ENCODE measurements at places on chromosomes 12 and 14.

- DNase-seq: no peak
These were observed 37.8 kb upstream of the C12orf75 start for GRCh38 chr12:105292705-105293104.

GRCh38 chr12:95416111-95416636, 57.8 kb upstream of the METAP2 start:
- no peak for DNase-seq

- DNase-seq: no peak
These were observed 21.6 kb downstream of the RERGL start for GRCh38 chr12:18068355-18068754.

DNA sequence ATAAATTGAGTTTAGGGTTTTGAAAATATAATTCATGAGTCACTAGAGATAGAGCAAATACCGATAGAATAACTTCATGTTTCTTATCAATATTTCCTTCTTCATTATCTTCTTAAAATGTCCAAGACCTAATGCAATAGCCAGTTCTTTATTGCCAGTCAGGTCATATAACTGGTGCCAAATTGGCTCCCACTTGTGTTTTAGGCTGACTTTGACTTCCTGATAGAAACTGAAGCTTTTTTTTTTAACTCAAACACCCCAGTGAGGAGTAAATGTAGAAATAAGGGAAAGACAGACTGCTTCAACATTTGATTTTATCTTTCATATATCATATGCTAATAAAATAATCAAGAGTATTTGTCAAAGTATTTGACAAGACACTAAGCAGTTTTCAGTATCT, 80.7 kb downstream of the ARMH4 start:
- DNase-seq: no peak

GRCh38 chr14:95712398-95712797, 1.5 kb downstream of the TCL1A start:
- no peak for DNase-seq

- DNase-seq: no peak
These were observed at the start of gene LUM for GRCh38 chr12:91111366-91112325. TSS of gene LUM (minus strand) at chr12:91111494. CDS start at chr12:91108979, 2,515 bp downstream.

DNA sequence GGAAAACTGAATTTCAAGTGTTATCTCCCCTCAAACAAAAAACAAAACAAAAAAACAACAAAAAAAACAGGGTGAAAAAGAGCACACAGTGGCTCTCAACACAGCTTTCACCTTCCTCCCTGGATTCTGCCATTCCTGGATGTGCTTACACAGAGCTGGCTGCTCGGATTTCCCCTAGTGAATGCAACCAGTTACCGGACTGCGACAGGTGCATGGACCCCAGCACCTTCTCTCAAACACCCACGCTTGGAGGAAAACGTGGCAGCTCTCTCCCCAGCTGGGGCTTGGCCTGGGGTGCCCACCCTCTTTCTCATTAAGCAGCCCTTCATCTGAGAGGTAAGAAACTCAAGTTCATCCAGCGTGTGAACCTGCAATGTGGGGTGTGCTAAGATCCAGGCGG, 33.5 kb upstream of the DICER1 start:
- DNase-seq: no peak

DNA sequence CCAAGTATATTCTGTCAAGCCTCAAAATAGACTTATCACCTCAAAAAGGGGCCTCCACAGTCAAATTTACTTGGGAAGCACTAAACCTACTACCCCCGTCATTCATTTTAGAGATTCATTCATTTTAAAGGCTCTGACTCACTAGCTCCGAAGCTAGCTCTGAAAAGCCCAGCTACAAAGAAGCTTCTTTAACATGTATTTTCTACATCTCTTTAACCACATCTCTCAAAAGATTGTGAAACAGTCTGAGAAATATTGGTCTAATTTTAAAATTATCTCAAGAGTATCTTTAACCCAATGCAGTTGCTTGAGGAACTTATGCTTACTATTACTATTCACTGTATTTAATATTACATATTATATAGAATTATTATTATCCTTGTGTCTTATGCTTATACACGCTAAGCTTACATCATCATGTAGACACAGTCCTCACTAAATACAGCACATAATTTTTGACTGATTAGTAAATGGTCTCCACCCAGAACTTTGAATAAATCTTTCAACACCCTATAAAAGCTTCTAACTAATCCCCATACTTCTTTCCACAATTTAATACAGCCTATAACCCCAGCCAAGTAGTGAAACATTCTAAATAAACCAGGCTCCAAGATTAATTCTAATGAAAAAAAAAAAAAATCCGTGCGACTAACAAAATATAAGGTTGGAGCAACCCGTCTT, 7.8 kb downstream of the NT5DC3 start:
- no peak for DNase-seq

- DNase-seq: no peak
These were observed 93.5 kb downstream of the LRRC74A start for GRCh38 chr14:76919431-76920330.

DNA sequence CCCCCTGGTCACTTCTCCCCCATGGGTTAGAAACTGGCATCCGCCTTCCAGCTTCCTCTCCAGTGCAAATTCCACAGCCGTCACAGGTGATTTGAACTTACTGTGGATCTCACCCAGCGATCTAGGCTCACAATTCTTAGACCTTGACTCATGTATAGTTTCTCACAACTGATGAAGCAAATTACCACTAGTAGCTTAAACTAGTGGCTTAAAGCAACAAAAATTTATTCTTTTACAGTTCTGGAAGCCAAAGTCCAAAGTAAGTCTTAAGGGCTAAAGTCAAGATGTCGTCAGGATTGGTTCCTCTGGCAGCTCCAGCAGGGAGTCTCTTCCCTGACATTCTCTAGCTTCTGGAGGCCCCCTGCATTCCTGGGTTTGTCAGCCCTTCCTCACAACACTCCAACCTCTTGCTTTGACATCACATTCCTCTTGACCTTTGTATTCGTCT, 117.4 kb downstream of the KTN1 start:
- no peak for DNase-seq

GRCh38 chr12:619346-619745, 43.9 kb downstream of the NINJ2 start:
- DNase-seq: no peak

GRCh38 chr14:34204774-34205173, 253.9 kb upstream of the EGLN3 start:
- DNase-seq: no peak

- DNase-seq: no peak
These were observed 177.2 kb upstream of the RASSF8 start for GRCh38 chr12:25781232-25781631.

DNA sequence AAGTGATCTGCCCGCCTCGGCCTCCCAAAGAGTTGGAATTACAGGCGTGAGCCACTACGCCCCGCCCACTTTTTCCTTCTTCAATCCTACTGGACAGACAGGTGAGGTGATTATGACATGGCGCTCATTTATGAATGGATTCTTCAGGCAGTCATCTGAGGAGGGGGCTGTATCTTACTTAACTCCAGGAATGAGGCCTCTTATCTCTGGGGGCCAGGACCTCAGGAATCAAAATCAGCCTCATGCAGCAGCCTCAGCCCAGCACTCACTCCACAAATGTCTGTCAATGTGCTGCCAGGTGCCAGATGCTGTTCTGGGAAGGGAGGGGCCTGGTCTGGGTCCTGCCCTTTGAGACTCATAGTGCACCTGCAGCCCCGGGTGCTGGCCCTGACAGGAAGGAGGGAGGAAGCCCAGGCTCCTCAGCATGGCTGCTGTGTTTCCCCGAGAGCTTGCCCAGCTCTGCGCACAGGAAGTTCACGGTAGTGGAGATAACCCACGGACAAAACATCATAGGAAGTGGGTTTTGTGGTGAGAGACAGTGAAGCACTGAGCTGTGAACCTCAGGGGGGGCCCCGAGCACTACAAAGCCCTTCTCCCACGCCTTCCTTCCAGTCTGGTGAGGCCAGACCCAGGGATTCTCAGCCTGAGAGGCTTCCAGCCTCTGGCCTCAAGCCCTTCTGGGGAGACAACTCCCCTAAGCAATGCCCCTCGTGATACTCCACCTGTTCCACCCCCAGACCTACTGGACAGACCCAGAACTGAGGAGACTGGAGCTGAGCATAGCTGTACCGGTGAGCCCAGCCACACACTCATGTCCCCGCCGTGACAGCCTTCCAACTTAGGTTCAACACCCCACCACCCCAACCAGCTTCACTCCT, 22.3 kb downstream of the GALNT6 start:
- peak; percentile 76 for DNase-seq

DNA sequence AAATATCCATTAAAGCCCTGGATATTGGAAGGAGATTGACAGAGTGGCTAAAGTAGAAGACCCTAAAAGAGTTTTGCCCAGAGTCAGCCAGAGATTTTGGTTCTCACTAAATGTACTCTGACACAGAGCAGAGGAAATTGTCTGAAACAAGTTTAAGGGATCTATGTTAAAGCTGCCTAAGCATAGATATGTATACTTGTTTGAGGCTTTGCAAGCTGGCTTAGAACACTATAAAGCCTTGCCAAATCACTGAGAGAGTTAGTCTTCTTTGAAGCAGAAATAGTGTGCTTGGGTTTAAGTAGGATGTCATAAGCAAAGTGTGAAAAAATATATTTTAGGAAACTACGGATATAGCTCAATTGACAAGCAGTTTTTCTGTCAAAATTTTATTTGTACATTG, 653.5 kb downstream of the FSCB start:
- DNase-seq: no peak

DNA sequence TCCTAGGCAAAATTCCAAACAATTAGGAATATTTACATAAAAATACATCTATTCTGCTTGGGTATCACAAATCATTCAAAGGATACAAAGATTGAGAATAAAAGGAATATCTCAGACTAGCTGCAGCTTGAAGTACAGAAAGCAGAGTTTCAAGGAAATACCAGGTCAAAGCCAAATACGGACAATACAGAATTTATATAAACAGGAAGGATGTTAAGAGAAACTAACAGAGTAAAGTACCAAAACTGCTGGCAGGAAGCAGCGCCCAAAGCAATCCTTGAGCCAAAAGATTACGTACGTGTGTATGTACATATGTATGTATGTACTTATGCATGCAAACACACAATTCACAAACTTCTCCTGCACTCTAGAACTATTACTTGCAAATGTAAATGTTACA, 86.6 kb downstream of the PPP1R12A start:
- DNase-seq: no peak

GRCh38 chr14:73237219-73237785, at the start of gene PAPLN:
TSS of gene PAPLN (plus strand) at chr14:73237506. CDS start at chr14:73239779, 2,273 bp downstream.
- DNase-seq: no peak

- DNase-seq: no peak
These were observed 175.8 kb upstream of the ATP2B1 start for GRCh38 chr12:89884416-89884898.

DNA sequence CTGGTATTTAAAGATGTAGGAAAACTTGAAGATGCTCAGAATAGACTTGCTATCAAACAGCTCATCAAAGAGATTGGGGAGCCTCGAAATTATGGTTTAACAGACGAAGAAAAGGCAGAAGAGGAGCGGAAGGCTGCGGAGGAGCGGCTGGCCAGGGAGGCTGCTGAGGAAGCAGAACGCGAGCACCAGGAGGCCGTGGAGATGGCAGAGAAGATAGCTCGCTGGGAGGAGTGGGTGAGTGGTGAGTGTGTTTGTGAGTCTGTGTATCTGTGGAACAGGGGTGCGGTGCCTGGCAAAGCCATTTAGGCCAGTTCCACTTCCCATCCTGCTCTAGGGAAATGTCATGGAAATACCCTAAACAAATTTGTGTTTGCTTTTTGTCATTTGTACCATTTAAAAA, 19.2 kb upstream of the PAPOLA start:
- no peak for DNase-seq

DNA sequence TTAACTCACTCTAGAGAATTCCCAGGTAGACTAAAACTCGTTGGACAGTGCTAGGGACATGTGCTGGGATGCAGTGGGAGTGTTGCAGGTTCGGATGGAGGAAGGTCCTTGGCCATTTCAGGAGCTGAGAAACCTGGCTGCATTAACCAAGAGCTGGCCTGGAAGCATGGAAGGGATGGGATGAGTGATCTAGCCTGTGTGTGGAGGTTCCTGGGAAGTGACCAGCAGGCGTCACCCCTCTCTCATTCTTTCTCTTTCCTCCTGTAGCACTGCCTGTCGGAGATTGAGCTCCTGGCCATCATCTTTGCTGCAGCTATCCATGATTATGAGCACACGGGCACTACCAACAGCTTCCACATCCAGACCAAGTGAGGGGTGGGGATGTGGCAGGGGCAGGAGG, 15.6 kb downstream of the PPP1R1A start:
- DNase-seq: no peak

GRCh38 chr12:76307083-76307482, 41.1 kb downstream of the BBS10 start:
- no peak for DNase-seq

GRCh38 chr14:54137614-54137961, 181.0 kb upstream of the BMP4 start:
- DNase-seq: no peak

- no peak for DNase-seq
These were observed 92.1 kb downstream of the NINJ2 start for GRCh38 chr12:570921-571794.

DNA sequence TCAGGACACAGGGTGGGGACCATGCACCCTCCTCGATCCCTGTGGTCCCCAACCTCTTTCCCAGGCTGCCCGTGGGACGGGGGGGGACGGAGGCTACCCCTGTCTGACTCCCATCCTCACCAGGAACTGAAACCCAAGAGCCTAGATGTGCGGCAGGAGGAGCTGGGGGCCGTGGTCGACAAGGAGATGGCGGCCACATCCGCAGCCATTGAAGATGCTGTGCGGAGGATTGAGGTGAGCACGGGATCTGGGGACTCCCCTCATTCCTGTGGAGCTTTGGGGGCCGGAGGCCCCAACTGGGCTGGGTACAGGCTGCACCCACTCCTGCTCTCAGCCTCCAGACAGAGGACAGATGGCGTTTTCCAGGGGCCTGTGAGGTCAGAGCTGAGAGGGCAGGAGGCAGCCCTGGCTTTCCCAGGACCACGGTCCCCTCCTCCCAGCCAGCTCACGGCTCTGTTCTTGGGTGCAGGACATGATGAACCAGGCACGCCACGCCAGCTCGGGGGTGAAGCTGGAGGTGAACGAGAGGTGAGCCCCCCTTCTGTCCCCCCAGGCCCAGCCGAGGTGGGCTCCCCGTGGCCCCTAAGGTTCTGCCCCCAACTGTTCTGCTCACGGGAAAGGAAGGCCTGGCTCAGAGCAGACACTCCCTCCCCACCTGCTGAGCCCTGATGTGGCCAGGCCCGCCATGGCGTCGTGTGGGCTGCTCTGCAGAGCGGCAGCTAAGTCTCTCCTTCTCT, 24.2 kb downstream of the HIP1R start:
- DNase-seq: no peak

DNA sequence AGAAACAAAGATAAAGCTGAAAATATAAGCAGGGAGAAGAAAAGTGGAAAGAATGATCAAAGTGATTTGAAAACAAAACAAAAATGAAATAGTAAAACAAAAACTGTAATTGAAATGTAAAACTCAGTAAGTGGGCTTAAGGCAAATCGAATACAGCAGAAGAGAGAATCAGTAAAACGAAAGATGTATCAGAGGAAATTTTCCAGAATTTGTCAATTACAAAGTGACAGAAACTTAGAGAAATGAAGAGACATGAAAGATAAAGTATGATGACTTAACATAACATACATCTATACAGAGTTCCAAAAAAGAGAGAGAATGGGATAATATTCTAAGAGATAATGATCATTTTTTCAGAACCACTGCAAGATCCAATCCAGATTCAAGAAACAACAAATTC, 10.5 kb downstream of the ZFC3H1 start:
- DNase-seq: no peak

- DNase-seq: no peak
These were observed 45.0 kb upstream of the STAB2 start for GRCh38 chr12:103542078-103542477.

GRCh38 chr14:42407153-42407552, 800.5 kb downstream of the LRFN5 start:
- DNase-seq: no peak

GRCh38 chr12:30447061-30447750, 248.5 kb downstream of the IPO8 start:
- DNase-seq: no peak

Measured in activated T-cell treated with anti-CD3 and anti-CD28 coated beads for 48 hours (primary cell).